NCI-H774 (cell line): ENCODE measurements at places on chromosomes 11 and 22.

DNA sequence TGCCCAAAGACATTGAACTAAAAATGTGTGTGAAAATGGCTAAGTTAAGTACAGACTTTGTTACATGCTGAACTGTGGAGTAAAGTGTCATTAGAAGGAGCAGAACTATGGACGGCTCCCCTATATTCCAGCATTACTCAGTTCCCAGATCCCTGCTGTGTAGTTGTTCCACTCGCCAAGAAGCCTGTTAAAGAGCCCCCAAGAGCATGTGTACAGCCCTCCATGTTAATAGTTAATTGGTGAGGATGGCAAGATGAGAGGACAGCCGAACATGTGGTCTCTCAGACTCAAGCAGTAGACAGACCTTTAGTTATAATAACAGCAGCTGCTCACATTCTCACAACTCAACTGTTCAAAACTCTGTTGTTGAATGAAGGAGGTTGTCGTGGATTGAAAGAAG lies 127.4 kb downstream of the ELP4 start:
- no peak for DNase-seq

GRCh38 chr11:129189646-129190045 lies 2.5 kb downstream of the ARHGAP32 start:
- no peak for DNase-seq

GRCh38 chr11:83033371-83033770 lies 38.3 kb downstream of the RAB30 start:
- DNase-seq: no peak

DNA sequence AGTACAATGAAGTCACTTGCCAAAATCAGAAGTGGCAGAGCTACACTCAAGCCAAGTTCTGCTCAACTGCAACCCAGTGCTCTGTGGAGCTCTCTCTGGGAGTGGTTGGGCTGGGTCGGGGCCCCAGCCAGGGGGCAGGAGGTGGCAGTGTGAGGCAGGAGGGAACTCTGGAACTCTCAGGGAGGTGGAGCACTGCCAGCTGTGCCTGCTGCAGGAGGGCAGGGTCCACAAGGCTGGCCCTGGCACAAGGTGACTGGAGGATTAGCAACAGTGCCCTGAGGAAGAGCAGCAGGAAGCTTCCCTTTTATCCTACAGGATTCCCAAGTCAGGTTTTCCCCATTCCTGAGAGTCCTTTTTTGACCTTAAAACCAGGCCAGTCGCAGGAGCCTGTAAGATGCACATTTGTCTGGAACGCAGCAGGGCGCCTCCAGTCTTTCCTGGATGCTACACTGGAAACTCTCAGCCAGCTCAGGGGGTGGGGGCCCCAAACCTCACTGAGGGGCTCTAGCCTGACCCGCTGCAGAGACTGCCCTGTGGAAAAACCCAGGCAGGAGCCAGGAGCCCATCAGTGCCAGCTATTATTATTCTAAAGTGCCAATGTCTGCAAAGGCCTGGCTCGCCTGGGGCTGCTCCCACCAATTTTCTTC lies 31.8 kb downstream of the DKK3 start:
- DNase-seq: no peak

GRCh38 chr11:71114124-71114851 lies 138.1 kb downstream of the SHANK2 start:
- DNase-seq: no peak

DNA sequence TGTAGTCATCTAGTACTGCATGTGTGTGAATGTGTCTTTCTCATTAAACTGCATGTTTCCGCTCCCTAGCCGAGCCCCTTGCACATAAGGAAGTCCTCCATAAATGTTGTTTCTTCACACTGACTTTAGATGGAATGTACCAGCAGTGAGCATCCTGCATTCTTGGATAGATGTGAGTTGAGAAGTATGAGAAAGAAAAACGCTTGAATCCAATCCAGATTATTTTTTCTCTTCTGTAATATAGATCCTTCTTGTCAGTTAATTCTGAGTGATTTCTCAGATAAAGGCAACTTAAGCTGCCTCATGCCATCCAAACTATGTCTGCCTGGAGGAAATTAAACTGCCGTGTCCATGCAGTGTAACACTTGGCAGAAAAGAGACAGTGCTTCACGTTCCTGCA lies 268.1 kb upstream of the ISX start:
- DNase-seq: no peak

DNA sequence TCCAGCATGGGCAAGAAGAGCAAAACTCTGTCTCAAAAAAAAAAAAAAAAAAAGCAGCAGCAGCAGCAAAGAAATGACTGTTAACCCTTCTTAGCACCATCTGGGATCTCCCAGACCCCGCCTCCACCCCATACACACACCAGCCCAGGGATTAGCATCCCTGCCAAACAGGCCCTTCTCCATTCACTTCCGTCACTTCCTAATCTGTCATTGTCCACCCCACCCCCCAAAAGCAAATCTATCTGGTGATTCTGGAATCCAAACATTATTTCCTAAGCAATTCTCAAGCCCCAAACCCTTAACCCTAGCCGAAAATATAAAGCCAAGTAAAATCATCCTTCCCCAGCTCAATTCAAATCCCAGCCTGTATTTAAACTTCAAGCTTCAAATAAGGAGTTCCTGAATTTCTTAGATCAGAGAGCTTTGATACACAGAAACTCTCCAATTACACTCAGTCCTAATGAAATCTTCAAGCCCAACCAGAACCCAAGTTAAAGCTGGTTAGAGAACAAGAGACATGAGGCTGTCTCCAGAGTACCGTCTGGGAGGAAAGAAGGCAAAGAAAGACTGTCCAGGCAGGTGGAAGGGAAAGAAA lies 6.0 kb upstream of the AHNAK start:
- DNase-seq: no peak

DNA sequence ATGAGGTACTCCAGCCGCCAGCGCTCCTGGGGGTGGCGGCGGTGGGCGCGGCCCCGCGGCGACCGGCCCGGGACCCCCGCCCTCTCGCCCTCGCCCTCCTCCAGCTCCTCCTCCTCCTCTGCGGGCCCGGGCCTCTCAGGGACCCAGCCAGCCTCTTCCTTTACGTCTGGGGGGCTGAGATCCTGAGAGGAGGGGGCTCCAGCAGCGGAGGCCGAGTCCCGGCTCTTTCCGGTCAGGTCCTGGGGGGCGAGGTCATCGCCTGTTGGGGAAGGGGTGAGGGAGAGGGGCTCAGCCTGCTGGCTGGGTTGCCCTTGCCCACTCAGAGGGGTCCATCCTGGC lies 4.3 kb downstream of the ZFTA start:
- no peak for DNase-seq
